Right lung (tissue), 10 donors: ENCODE measurements at places on chromosomes 6 and 20.

DNA sequence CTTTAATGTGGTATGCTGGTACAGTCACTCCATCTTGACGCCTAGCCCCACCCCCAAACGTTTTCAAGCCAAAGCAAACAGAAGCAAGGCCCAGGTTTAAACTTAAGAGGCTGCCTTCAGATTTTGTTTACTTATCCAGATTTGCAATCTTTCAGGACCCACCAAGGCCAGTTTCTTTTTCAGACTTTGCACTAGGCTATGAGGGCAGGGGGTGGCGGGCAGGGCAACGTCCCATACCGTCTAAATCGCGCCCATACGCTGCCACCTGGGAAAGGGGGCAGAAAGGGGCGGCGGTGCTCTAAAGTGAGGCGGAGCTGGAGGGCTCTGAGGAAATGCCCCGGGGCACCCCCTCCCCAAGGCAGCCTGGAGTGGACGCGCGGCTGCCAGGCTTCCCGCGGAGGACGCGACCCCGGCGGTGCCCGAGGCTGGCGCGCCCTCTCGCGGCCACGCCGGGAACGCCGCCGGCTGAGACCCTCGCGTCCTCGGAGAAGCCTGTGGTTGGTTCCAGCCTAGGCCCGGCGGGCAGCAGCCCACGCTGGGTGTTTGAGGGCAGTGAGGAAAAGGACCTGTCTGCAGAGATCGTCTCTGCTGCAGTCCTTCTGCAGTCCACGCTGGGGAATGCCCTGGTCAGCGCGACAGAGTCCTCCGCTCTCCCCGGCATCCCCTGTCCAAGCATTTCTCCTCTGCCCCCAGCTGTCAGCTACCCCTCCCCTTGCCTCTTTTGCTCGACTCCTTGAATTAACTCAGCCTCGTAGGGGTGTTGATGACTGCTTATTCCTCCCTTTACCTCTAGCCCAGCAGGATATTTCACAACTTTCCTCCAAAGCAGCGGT, 129.2 kb upstream of the PRND start:
- peak; percentile 67 for DNase-seq

DNA sequence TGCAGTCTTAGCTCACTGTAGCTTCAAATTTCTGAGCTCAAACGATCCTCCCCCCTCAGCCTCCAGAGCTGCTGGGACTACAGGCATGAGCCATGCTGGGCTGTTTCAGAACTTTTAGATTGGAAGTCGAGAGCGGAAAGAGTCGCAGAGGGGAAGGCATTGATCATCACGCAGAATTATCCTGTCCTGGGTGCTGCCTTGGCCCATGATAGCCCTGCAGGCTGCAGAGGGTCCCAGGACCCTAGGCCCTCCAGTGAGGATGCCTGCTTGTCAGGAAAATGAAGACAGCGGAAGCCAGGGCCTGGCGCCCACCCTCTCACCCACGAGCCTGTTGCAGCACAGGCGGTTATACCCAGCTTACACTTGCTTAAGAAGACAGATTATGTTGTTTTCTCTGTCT, 9.1 kb downstream of the TMEM181 start:
- DNase-seq: no peak

- DNase-seq: no peak
These were observed 805 bp upstream of the STX16 start for GRCh38 chr20:58650181-58650775.

GRCh38 chr6:79869600-79870084, 77.7 kb downstream of the ELOVL4 start:
- DNase-seq: peak; percentile 56

- no peak for DNase-seq
These were observed 26.8 kb upstream of the TMEM217 start for GRCh38 chr6:37284781-37285180.
